ENCODE measurements at places on chromosomes 7 and 10.

- no peak for DNase-seq
Observed at GRCh38 chr10:91883549-91884444, 25.5 kb downstream of the FGFBP3 start.

DNA sequence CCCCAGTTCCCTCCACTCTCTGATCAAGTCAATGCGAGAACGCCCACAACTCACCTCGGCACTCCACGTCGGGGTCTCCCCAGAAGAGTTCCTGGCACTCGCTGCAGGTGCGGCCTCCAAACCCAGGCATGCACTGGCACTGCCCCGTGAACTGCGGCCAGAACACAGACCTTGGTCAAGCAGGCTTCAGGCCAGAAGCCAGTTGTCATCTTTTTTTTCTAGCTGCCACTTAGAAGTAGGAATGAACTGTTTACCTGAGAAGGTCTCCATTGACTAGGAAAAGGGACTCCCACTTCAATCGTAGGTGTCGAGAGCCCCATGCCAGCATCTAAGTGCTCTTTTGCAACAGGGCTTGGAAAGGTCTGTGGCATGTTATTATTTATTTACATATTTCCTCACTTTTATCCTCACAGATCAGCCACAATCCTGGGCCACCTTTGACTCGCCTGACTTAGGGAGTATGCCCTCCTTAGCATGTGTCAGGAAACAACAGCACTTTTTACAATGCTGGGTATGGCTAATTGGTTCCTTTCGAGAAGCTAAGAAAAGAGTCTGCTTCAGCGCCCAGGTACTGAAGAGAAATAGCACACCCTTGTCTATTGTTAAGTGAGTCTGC, 51.7 kb downstream of the LAMB1 start:
- DNase-seq, result no peak

DNA sequence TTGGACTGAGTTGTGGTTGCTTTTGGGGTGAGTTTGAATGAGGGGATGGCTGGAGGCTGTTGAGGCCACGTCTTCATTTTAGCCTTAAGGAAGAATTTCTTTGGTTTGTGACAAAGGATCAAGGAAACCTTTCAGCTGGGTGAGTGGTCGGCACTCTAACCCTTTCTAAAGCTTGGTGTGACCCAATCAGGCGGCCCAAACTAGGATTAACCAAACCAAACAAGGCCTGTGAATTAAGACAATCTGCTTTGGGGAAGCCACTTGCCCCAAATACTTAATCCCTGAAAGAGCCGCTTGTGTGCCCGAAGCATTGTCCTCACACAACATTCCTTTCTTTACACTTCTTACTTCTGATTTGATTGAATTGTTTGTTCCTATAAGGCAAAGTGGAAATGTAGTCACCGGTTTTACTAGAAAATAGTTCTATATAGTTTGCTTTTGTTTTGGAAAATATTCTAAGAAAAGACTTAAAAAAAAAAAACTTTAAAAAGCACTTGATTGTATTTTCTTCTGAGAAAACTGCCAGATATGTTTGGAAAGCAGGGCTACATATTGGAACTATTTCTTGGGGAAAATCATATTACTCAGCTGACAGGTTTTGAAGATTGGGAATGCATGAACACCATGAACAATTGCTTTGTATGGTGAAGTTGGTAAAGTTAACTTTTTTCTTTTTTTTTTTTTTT, 272.4 kb upstream of the BMPER start:
- DNase-seq, result no peak

DNA sequence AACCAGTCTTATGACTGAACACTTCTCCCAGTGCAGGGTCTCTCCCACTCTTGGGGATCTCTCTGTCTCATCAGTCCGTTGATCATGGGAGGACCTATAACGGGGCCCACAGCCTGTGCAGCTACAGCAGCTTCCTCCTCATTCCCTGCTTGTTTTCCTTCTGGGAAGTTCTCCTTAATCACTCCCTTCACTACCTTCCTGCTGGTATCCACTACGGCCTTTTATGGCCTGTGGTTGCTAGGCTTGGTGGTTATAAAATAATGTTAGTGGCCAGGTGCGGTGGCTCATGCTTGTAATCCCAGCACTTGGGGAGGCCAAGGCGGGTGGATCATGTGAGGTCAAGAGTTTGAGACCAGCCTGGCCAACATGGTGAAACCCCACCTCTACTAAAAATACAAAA, 3.5 kb upstream of the ZNF282 start:
- no peak for DNase-seq

DNA sequence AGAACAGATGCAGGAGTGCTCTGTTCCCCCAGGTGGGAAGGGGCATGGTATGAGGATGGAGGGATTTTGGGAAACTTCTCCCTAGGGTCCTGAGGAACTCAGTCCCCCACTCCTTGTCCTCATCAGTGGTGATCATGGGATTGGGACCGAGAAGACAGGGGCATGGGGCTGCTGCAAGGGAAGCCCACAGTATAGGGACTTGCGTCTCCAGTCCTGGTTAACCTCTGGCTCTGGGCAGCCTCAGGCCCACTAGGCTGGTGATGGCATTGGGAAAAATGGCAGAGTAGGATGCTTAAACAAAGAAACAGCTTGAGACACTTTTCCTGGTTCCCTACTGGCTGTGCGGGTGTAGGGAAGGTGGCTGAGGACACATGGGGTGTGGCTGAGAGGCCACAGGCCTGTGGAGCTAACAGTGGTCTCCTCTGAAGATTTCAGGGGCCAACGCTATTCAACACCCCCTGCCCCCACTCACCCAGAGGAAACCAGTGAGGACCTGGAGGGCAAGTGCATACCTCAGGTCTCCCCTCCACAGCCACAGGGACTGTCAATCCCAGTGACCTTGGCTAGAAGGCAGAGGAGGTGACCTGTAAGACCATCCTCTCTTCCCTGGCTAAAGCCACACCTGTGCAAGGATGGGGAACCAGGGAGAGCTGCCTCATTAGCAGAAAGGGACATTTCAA, 261.3 kb downstream of the CCSER2 start:
- no peak for DNase-seq

DNA sequence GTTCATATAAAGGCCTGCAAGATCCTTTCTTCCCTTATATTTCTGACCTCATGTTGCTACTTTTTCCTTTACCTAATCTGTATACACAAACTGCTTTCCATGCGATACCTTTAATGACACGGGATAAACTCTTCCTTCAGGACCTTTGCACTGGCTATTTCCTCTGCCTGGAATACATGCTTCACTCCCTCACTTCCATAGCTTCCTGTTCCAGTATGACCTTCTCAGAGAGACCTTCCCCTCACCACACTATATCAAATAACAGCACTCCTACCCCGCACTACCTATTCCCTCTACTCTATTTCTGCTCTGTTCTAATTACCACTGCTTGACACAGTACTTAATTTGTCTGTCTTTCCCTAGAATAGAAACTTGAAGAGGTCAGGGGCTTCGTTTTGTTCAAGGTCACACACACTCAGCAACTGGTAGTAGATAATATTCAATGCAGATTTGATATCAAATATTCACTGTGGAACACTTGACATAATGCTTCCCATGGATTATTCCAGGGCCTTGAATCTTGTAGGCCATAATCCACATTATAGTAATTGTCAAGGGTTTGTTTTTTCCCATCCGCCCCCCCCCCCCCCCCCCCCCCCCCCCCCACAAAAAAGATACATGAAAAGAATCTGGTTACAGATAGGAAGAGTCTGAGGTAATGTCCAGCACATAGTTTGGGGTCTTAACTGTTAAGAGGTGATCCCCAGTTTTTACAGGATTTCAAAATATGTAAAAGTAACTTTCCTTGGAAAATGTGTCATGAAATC, 11.1 kb downstream of the SYPL1 start:
- DNase-seq, result no peak

DNA sequence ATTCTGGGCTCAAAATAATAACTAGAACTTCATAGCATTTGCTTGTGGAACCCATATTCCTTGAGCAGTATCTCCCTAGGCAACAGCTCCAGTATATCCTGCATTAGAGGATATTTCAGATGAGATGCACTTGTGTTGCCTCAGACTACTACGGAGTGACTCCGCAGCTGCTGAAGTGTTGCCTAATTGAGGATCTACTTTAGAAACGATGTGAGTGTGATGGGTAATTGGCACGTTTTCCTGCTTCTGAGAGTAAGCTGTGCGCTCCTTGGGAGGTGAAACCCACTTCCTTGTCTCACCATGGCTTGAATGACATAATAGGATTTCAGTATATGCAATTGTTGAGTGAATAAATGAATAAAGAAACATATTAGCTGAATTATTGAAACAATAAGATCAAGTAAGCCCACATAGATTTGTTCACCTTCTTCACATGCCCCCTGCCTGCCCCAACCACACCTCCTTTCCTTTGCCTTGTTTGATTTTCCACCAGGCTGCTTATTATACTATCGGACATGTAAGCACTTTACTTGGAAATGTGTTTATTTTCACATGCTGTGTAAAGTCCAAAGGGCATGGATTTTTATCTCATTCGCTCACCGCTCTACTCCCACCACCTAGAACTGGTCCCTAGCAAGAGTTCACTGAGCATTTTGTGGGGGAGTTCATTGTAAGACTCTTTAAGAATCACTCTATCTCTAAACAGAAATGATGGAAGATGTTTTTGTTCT, 303.8 kb downstream of the KCNMA1 start:
- DNase-seq, result no peak

- DNase-seq, result peak; percentile 63
Observed at GRCh38 chr10:3231951-3232730, 59.6 kb upstream of the PITRM1 start.

- DNase-seq, result no peak
Observed at GRCh38 chr7:119177863-119178262, 953.4 kb downstream of the ANKRD7 start.

DNA sequence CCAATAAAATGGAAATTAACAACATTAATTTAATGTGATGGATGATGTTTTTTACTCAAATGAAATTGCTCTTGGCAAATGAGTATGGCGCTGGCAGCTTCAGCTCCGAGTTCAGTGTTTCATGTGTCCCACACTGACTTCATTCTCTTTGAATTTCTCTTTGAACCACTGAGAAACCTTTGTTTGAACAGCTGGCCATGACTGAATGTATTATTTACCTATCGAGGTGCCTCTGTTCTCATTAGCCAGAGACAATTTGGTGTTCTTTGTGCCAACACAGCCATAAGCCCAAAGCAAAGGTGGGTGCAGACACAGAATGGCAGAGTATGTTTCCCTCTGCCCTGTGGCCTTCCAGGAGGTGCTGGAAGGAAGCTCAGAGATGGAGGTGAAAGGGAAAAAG, 42.1 kb downstream of the TMEM178B start:
- DNase-seq, result no peak

GRCh38 chr7:124072603-124073309, 39.9 kb upstream of the TMEM229A start:
- DNase-seq, result peak; percentile 27

GRCh38 chr10:100579261-100580090, 43.7 kb downstream of the HIF1AN start:
- no peak for DNase-seq

DNA sequence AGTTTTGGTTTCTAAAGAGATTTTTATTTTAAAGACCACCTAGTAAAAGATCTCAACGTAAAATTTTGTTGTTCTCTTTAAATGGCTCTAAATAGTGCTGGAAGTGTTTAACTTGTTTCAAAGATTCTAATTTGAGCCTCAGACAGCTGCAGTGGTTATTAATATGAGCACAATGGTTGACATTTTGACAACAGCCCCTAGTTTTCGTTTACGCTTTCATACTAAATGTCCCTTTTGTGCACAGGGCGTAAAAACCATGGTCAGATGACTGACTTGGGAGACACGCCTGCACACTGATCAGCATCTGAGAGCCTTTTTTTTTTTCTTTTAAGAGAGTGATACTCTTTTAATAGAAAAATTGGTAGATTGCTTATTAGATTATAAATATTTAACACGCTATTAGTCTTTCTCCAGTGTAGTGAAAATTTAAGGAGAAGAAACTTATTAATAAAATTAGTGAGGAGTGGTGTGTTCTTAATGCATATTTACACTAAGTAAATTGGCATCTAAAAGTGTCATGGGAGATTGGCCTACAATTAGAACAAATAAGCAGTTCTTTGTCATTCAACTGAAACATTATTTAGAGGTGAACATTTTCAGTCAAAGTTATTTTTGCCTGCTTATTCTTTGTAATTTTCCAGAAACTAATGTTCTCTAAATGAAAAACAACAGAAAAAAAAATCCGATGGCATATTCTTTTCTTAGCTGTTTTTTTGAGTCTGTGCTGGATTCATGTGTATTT, 182.8 kb upstream of the PHYHIPL start:
- DNase-seq, result no peak

- DNase-seq, result no peak
Observed at GRCh38 chr10:101080933-101081931, 19.4 kb downstream of the KAZALD1 start.

- DNase-seq, result no peak
Observed at GRCh38 chr10:49397036-49397999, 1.4 kb upstream of the DRGX start.

GRCh38 chr10:73859428-73859783, 14.9 kb downstream of the CAMK2G start:
- no peak for DNase-seq

DNA sequence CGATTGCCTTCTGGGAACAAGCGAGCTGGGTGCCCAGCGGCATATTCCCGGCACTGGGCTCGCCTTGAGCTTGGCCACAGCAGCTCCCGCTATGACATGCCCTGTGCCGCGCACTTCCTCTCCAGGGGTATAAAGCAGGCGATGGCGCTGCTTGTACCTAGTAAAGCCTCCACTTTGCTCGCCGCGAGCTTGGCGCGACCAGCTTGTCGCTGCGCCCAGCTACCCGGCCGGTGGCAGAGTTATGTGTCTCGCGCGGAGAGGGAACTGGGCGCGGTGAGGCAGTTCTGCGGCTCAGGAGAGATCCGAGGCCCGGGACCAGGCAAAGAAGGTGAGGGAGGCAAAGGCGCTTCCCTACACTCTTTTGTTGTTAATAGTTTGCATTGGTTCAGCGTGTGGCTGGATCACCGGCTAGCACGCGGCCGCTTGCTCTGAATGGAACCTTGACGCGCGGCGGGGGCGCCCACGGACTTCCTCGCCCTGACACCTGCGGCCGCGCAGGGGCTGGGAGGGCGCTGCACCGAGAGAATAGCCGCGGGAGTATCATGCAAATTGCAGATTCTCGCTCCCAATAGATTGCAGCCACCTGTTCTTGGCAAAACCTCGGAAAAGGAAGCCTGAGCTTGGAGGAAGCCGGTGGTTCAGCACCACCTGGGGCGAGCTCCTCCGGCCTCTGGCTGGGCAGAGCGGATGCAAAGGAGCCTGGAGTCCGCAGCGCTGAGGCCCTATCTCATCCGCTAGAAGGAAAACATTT, 3.0 kb upstream of the BUB3 start:
- DNase-seq, result no peak

- DNase-seq, result no peak
Observed at GRCh38 chr10:1521741-1522140, 215.6 kb downstream of the ADARB2 start.

- DNase-seq, result no peak
Observed at GRCh38 chr10:11035301-11035991, 17.8 kb downstream of the CELF2 start.

Measured in brain pericyte (primary cell).